ENCODE measurements at places on chromosomes 6 and 20. TPM values are rescaled to one million over a fixed set of nuclear protein-coding genes. Genes with fewer than 3 reads are reported as not detected.

DNA sequence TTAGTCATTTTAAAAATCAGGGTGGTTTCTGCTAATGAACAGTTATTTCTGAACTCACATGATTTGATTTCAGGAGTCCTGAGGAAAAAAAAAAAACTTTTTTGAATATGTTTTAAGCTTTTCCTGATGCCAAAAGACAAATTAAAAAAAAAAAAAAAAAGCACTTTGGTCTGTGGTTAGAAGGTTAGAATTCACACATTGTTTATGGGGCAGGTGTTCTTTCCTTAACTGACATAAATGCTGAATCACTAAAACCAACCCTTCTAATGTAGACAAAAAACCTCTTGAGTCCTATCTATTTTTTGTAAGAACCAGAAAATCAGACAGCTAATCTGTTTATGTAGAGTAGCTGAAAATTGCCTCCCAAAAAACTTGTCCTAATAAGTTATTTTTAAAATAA, 20.4 kb downstream of the THEMIS start:
- H3K27me3 ChIP-seq: no peaks in the 10 kb centered on the region
- DNase-seq: no peak
- no peak overlapping the region for H3K4me3 ChIP-seq
- H3K36me3 ChIP-seq: no peaks in the 10 kb centered on the region
- H3K4me1 ChIP-seq: no peaks in the 10 kb centered on the region
- H3K27ac ChIP-seq: no peak overlapping the region

DNA sequence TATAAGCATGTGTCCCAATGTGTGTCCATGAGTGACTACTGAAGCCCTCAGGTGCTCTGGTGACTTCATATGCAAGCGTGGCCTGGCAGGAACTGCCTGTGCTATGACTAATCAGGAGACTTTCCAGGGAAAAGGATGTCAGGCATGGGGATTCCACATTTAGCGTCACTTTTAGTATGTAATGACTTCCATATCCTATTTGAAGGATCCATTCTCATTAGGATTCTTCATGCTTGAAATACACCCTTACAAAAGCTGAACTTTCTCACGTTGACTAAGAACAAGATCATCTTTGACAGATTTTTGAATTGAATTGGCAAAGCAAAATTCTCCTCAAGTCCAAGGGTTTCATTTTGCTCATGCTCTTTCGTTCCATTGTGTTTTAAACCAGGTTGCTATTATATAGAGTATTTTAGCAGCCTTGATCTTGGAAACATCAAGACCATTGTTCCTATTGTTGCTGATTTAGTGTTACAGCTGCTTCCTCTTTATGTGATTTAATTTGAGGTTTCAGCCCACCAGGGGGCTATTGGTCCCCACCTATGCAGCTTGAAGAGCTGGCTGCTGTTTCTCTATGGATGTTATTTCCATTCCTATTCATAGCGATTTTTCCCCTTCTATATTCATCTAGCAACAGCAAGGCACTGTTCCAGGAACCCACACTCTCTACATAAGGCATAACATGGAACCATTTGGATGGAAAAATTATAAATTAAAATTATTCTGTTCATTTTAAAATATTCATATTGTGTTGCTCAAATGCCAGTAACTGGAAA, 418.6 kb downstream of the CDKAL1 start:
- no peaks in the 10 kb centered on the region for H3K4me1 ChIP-seq
- H3K27ac ChIP-seq: no peak overlapping the region
- H3K4me3 ChIP-seq: no peak overlapping the region
- H3K27me3 ChIP-seq: no peaks in the 10 kb centered on the region
- no peak for DNase-seq

SLC17A3 gene
- not detected for total RNA-seq

FRS3 gene
- total RNA-seq: 5.4 TPM

DNA sequence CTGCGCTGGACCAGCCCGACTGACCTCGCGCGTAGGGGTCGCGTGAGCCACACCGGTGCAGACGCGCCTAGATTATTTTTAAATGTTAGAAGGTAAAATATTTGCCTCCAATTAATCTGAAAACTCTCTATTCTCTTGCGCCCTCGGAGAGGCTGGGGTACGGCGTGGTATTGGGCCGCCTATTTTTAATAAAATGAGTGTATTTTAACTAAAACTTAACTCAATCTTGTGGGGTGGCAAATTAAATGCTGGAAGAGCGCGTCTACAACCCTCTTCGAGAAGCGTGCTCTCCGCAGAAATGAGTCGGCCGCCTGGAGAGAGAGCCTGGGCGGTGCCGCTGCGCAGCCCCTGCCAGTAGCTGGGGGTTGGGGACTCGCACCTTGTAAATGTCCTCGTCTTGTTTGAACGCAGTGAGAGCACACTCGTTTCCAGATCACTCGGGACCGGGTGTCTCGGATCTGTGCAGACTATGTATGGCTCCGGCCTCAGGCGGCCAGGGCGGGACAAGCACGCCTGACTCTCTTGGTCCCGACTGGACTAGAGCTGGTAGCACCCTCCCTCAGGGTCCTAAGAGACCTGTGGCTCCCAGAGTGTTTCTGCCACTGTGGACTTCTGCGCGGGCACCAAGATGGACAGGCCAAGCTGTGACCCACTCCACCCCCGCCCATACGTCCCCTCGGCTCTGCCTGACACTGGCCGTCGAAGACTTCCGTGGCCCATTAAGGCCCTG, 2.0 kb upstream of the MAFB start:
- no peaks in the 10 kb centered on the region for H3K36me3 ChIP-seq
- no peak for DNase-seq
- no peaks in the 10 kb centered on the region for H3K27me3 ChIP-seq

DNA sequence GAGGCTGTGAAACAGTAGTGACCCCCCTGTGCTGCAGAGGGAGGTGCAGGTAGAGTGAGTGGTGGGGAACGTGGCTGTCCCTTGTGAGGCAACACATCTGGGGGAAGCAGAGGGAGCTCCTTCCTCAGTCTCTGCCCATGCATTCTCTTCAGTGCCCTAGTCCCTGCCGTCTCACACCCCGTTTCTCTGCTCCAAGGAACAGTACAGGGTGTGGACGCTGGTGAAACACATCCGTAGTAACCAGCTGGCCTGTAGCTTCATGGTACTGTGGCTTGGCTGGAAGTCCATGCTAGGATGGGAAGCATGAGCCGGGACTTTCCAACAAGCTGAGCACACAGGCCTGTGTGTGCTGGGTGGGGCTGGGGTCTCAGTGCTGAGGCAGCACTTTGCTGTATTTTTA, 25.4 kb upstream of the CST3 start:
- H3K27me3 ChIP-seq: no peaks in the 10 kb centered on the region
- DNase-seq: no peak
- no peak overlapping the region for H3K4me3 ChIP-seq
- H3K27ac ChIP-seq: no peak overlapping the region
- no peaks in the 10 kb centered on the region for H3K36me3 ChIP-seq

PTGIS gene
- 22.3 TPM for total RNA-seq

PRPH2 gene
- total RNA-seq: 2.5 TPM

HSPA1L gene
- total RNA-seq: 4.1 TPM

GRCh38 chr6:15527838-15528617, 134.8 kb downstream of the DTNBP1 start:
- no peak for DNase-seq
- no peak overlapping the region for H3K27ac ChIP-seq
- no peaks in the 10 kb centered on the region for H3K27me3 ChIP-seq
- H3K36me3 ChIP-seq: peaks cover 3% of the 10 kb centered on the region

GRCh38 chr20:19802492-19803158, 44.6 kb downstream of the RIN2 start:
- H3K27ac ChIP-seq: no peak overlapping the region
- DNase-seq: peak; percentile 49
- no peaks in the 10 kb centered on the region for H3K27me3 ChIP-seq
- peaks cover 11% of the 10 kb centered on the region for H3K36me3 ChIP-seq

OR2J3 gene
- not detected for total RNA-seq

GRCh38 chr20:7147220-7147601, 379.7 kb downstream of the BMP2 start:
- H3K4me3 ChIP-seq: no peak overlapping the region
- H3K27me3 ChIP-seq: no peaks in the 10 kb centered on the region

DNA sequence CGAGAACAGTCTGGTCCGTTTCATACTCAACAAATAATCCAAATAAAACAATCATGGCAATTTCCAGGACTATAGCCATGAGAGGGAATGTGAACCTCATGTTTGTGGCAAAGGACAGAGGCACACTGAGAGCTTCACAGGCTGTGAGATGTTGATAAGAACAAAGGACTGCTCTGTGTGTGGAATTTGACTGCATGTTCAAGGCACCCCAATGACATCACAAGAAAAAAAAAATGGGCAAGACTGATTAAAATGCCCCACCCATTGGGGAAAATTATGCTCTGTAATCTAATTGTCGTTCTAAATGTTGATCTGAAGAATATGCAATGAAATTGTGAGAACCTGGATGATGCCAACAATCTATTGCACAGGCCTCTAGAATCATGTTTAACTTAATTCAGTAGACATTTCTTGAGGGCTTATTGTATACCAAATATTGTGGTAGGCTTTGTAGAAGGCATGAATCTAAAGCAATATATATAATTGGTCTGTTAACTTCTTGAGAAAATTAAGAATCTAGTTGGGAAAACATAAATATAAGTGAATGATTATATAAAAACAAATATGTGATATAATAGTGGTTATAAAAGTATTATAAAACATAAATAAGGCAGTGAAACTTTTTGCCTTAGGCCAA, at the start of gene RHAG:
TSS of gene RHAG (minus strand) at position 127 of the 637 bp plus-strand sequence. CDS start at position 100, 27 bp downstream.
- no peaks in the 10 kb centered on the region for H3K36me3 ChIP-seq
- H3K27ac ChIP-seq: no peak within 1 kb of the TSS
- H3K27me3 ChIP-seq: no peaks in the 10 kb centered on the region
- DNase-seq: no peak
- no peaks in the 10 kb centered on the region for H3K4me1 ChIP-seq

CRIP3 gene
- not detected for total RNA-seq

OPRL1 gene
- total RNA-seq: 0.58 TPM

DNA sequence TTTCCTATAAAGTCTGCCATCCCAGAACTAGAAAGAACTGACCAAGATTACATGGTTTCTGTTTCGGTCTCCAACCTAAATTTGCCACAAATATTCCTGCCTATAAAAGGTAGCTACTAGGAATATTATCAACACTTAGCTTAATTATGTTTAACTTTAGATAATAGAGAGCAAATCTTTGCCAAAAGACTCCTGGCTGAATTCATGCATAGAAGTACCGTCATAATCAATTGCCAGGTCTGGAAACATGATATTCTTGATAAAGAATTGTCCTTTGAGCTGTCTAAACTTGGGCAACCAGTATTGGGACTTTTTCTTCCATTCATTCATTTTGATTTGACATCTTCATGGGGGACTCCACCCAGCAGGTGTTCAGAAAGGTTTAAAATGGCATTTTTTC, 22.4 kb downstream of the CALHM6 start:
- no peak for DNase-seq
- no peaks in the 10 kb centered on the region for H3K36me3 ChIP-seq
- no peaks in the 10 kb centered on the region for H3K4me1 ChIP-seq

C6orf52 gene
- not detected for total RNA-seq
